ENCODE measurements at places on chromosomes 6 and 20.

- no peak for DNase-seq
These were observed 44.1 kb upstream of the RIN2 start for GRCh38 chr20:19713822-19714578.

DNA sequence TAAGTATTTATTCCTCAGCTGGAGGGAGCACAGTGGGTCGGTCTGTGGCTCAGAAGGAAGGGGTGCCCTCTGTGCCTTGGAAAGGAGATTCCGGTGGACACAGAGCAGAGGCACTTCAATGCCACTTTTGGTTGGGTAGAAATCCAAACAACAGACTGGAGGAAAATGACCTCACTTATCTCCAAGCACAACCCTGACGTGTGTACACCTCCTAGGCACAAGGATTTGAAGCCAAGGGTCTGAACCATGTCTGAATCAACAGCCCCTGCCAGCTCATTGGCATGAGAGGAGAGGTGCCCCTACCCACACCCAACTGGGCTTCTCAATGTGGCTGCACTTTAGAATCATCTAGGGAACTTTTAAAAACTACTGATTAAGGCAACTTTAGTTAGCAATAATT is 13.4 kb downstream of the CD24 start:
- no peak for DNase-seq

- DNase-seq, result no peak
These were observed 188.7 kb downstream of the CDC5L start for GRCh38 chr6:44576132-44576631.

DNA sequence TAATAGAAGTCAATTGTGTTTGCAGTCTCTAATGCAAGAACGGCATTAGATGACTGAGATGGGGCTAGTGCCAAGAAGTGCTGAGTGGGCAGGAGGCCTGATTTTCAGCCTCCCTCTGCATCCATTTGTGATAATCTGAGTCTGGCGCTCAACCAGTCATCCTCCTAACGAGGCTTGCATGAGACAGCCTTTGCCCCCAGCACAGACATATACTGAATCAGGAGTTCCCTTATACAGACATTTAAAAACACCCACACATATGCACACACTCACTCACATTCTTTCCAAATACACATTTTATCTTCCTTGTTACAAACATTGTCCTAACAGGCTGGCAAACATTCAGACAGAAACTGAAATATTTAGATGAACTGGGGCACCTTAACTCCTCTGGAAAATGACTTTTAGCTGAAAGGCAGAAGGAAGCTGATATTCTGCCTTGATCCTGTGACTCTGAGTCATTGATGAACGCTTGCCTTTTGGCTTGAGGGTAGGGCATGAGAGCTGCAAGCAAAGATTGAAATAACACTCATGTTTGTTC is 562.3 kb downstream of the DHX35 start:
- DNase-seq, result no peak

- peak; percentile 60 for DNase-seq
These were observed 2.1 kb downstream of the MYLIP start for GRCh38 chr6:16130932-16131387.

- DNase-seq, result no peak
These were observed 93.0 kb downstream of the NDUFAF5 start for GRCh38 chr20:13877793-13878192.

DNA sequence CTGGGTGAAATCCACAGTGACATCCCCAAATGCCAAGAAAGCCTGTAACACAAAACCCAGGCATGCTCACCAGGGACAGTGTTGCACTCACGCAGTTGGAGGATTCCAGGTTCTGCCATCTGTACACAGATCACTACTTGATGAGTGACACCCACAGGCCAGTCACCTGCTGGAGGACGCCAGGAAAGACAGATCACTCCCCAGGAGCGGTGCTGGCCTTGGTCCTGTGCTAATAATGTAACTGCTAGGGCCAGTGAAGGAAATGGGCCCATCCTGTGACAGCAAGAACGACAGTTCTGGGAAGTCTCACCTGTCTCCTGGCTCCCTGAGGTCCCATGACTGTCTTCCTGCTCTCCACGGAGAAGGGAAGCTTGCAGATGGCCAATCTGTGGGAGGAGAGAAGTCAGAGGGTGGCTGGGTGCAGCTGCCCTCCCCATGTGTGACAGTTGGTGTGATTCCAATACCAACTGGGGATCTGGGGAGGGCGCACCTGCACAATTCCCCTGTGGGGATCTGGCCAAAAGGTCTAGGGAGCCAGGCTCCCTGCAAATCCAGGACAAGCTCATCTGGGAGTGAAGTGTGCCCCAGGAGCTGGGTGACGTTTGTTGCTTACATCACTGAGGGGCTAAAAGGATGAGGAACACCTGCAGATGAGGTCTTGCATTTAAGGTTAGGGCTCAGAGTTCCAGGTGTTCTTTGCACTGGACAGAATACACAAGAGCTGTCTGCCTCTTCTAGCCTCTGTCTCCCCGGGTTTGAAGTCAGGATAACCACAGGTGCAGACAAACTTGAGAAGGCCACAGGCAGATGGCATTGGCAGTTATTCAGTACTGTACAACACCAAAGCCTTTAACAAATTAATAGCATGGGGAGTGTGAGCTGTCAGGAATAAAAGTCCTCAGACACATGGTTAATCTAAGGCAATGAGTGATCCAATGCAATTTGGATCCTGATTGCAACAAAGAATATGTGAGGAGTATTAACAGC is 10.3 kb downstream of the ZNF337 start:
- no peak for DNase-seq

All from NCI-H526 (cell line).